Left ventricle myocardium inferior (tissue), 1 donor: ENCODE measurements at places on chromosomes 4 and X. TPM values are rescaled to one million over a fixed set of nuclear protein-coding genes. Genes with fewer than 3 reads are reported as not detected.

- H3K36me3 ChIP-seq, result no peaks in the 10 kb centered on the region
- no peak overlapping the region for H3K27ac ChIP-seq
- peaks cover 17% of the 10 kb centered on the region for H3K27me3 ChIP-seq
- no peaks in the 10 kb centered on the region for H3K4me1 ChIP-seq
- DNase-seq, result peak; percentile 81
- H3K4me3 ChIP-seq, result no peak overlapping the region
Measured at GRCh38 chrX:153667956-153668396, 5.6 kb downstream of the PNCK start.

DNA sequence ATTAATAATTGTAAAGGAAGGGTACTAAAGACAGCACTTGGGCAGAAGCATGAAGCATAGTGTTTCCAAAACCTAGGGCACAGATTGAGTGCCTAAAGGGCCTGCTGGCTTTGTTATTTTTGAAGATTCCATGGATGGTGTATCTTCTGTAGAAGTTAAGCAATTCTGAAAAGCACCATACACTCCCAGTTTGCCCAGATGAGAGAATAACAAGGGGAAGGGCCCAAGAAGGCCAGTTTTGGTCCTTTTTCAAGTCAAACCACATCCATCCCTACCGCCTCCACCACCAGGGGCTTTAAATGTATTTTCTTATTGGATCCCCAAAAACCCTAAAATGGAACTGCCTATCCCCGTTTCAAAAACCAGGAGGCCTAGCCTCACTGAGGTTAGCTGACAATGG lies 17.2 kb downstream of the SCARB2 start:
- peaks cover 92% of the 10 kb centered on the region for H3K4me1 ChIP-seq
- DNase-seq, result no peak
- H3K27me3 ChIP-seq, result no peaks in the 10 kb centered on the region
- no peak overlapping the region for H3K4me3 ChIP-seq
- H3K36me3 ChIP-seq, result peaks cover 35% of the 10 kb centered on the region

DNA sequence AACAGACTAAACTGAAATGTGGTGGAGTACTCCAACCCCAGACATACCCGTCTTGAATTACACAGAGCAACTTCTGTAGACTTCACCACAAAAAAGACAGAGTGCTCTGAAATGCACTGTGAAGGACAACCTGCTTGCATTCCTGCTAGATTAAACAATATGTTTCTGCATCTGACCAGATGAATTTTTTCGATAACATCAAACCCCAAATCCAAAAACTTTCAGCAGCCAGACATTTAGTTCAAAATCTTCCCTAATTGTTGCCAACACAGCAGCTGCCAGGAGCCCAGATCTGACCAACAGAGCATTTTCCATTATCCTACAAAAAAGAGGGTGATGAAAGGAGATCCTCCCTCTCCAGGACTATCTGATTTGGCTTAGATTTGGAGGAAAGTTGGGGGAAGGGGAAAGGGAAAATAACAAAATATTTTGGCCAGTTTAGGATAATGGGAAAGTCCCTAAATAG lies 356.5 kb downstream of the PDGFC start:
- H3K4me1 ChIP-seq, result no peaks in the 10 kb centered on the region
- no peaks in the 10 kb centered on the region for H3K36me3 ChIP-seq
- no peak overlapping the region for H3K4me3 ChIP-seq
- no peak for DNase-seq

Gene GRSF1
- total RNA-seq, result 108 TPM

- no peaks in the 10 kb centered on the region for H3K4me1 ChIP-seq
- no peaks in the 10 kb centered on the region for H3K36me3 ChIP-seq
- H3K27ac ChIP-seq, result no peak overlapping the region
- no peaks in the 10 kb centered on the region for H3K27me3 ChIP-seq
- H3K4me3 ChIP-seq, result no peak overlapping the region
- no peak for DNase-seq
Measured at GRCh38 chr4:105119356-105119755, 27.3 kb upstream of the TET2 start.

GRCh38 chrX:46325312-46325877 lies 219.8 kb downstream of the ZNF674 start:
- H3K36me3 ChIP-seq, result no peaks in the 10 kb centered on the region
- H3K27me3 ChIP-seq, result no peaks in the 10 kb centered on the region
- no peaks in the 10 kb centered on the region for H3K4me1 ChIP-seq
